ENCODE measurements at places on chromosomes 7 and 10. TPM values are rescaled to one million over a fixed set of nuclear protein-coding genes. Genes with fewer than 3 reads are reported as not detected.

CRTAC1 gene
- not detected for total RNA-seq

DNA sequence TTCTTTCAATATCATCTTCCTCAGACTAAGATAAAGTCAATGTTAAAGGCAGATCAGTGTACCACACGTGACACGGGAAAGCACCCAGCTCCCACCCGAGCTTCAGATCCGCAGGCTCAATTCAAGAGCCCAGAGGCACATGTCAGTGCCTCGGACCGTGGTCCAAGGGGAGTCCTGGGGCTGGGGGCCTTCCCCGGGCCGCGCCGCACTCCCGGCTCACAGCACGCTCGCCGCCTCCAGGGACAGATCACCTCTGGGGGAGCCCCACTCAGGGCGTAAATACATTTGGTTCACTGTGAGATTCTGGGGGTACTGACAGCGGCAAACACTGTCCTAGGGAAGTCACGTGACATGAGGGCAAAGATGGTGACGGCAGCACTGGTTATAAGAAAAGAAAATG is 10.8 kb downstream of the BNIP3 start:
- no peak for DNase-seq

DNA sequence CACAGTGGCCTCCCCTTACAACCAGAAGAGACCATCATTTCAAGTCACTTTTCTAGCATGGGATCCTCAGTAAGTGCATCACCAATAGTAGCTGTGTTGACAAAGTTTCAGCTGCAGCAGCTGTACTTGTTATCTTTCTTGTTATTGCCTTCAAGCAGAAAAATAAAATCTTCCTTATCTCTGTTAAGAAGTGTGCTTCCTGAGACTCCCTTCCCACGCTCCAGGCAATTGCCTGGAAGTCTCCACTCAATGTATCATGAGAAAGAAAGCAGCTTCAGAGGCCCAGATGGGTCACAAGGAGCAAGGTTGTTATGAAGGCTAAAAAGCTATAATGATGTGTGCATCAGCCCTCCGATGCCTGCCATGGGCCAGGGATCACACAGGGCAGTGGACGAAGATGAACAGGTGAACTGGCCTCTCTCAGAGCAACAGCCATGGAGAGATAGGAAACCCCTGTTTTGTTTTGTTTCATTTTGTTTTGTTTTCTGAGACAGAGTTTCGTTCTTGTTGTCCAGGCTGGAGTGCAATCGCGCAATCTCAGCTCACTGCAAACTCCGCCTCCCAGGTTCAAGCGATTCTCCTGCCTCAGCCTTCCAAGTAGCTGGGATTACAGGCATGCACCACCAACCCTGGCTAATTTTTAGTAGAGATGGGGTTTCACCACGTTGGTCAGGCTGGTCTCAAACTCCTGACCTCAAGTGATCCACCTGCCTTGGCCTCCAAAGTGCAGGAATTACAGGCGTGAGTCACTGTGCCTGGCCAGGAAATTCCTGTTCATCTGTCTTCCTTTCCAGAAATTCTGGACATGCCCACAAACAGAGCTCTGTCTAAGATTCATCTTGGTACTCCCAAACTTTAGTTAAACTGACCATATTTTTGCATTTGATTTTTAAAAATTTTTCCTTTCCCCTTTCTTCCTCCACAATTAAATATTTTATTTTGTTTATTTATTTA is 340.5 kb downstream of the TNS3 start:
- DNase-seq = no peak

ENTPD1 gene
- 3.4 TPM for total RNA-seq

GRCh38 chr10:23055424-23056185 is 39.8 kb upstream of the MSRB2 start:
- no peak for DNase-seq

GRID1 gene
- total RNA-seq = 0.59 TPM

EVX1 gene
- not detected for total RNA-seq

LIPM gene
- total RNA-seq = not detected

DNA sequence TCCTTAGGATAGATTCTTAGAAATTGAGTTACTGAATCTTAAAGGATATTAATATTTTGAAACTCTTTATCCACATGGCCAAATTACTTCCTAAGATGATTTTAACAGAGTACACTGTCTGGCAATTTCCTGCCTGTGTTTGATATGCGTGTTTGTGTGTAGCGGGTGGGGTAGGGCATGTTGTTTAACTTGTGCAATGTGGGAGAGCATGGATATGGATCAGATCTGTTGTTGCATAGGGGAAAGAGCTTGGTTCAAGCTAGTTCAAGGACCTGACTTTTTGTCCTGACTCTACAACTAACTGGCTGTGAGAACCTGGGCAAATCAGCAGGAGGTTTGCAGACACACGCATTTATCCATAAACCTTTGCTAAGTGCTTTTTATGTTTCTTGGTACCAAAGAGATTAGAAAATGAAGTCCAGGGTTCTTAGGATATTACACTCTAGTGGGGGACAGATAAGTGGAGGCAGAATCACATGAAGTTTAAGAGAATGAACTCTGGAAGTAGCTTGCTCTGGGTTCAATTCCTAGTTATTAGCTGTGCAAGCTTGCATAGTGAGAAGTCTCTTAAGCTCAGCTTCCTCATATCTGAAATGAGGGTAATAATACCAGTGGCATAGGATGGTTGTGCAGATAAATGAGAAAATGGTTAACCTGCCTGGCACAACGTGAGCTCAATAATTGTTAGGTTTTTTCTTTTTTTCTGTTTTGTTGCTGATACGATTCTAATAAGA is 96.3 kb upstream of the PRR15 start:
- no peak for DNase-seq

GRCh38 chr10:49616421-49617101 is 2.7 kb downstream of the CHAT start:
- no peak for DNase-seq

ACBD7 gene
- total RNA-seq = not detected

GRCh38 chr7:129739427-129739826 is 127.9 kb downstream of the NRF1 start:
- no peak for DNase-seq

GPC2 gene
- 0.35 TPM for total RNA-seq

TMEM139 gene
- total RNA-seq = 20.8 TPM

LIMK1 gene
- 4.6 TPM for total RNA-seq

GRCh38 chr10:12319076-12319475 is 30.3 kb upstream of the CAMK1D start:
- no peak for DNase-seq

IDI2 gene
- total RNA-seq = not detected

TMEM270 gene
- total RNA-seq = not detected

DNA sequence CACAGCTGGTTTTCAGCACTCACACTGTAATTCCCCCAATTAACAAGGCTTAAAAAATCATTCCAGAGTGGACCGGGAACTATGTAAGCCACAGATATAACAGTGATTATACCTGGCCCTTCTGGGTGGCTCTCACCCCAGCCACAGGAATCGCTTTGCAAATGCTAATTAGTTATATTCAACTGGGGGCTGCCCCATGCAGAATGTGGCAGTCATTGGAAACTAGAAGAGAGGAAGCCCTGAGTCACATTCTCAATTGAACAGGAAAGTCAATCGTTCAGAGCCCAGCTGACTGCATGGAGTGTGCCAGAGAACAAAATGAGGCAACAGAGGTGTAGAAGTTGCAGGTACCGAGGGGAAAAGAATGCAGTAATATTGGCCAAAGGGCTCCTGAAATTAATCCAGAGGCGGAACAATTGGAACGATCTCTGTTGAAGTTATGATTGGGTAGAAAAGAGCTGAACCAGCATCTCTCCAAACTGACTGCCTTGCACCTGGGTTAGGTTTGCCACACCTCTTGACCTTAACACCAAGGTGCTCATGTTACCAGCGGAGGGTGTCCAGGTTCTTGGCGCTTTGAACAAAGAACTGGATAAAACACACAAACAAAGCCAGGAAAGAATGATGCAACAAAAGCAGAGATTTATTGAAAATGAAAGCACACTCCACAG is 909.7 kb upstream of the AUTS2 start:
- DNase-seq = no peak

DNA sequence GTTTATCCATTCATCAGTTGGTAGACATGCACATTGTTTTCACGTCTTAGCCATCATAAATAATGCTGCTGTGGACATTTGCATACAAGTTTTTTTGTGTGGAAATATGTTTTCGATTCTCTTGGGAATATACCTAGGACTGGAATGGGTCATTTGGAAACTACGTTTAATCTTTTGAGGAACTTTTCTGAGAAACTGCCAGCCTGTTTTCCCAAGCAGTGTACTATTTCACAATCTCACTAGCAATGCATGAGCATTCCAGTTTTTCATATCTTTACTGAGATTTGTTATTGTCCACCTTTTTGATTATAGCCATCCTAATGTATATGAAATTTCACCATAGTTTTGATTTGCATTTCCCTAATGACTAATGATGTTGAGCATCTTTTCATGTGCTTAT is 95.7 kb upstream of the JAZF1 start:
- no peak for DNase-seq

DNA sequence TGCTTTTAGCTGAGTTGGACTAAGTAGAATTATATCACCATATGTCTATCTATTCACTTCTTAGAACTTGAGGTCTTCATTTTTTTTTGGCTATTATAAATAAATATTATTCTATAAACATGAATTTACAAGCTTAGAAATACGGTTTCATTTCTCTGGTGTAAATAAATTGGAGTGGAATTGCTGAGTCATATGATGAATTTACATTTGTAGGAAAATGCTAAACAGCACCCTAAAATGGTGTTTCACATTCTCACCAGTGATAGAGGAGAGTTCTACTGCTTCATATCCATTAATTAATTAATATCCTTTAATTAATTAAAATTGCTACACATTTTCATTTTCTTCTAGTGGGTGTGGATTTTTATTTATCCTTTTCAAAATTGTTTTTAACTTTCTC is 318.3 kb downstream of the MDFIC start:
- DNase-seq = no peak

- no peak for DNase-seq
Measured at GRCh38 chr7:25762511-25763462, 389.2 kb upstream of the NFE2L3 start.

- DNase-seq = no peak
Measured at GRCh38 chr10:132418527-132419416, 21.8 kb downstream of the PWWP2B start.

NOD1 gene
- total RNA-seq = 2.8 TPM

SPDYE1 gene
- total RNA-seq = not detected

FBXW4 gene
- 15.1 TPM for total RNA-seq

CALHM3 gene
- not detected for total RNA-seq

FZD8 gene
- total RNA-seq = 4.6 TPM

GRCh38 chr10:4509405-4509804 is 316.6 kb upstream of the AKR1E2 start:
- no peak for DNase-seq

PLXNA4 gene
- total RNA-seq = 0.31 TPM

DNA sequence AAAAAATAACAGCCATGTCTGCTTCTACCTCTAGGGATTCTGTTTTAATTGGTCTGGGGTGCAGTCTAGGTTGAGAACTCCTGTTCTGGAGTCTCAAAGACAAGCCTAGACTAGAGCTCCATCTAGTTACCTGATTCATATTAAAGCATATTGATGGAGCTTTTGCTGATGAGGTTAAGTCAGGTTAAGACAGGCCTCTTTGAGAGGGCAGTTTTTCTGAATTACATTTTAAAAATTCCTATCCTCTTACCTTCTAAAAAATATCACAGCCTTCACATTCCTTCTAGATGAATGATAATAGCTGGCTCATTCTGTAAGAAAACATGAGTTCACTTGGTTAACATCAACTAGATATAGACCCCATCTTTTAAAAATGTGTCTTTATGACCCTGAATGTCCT is 28.9 kb downstream of the MGAM start:
- no peak for DNase-seq

ANKMY2 gene
- 4.2 TPM for total RNA-seq

ADRA2A gene
- 0.32 TPM for total RNA-seq

INMT gene
- total RNA-seq = 58.9 TPM

DNA sequence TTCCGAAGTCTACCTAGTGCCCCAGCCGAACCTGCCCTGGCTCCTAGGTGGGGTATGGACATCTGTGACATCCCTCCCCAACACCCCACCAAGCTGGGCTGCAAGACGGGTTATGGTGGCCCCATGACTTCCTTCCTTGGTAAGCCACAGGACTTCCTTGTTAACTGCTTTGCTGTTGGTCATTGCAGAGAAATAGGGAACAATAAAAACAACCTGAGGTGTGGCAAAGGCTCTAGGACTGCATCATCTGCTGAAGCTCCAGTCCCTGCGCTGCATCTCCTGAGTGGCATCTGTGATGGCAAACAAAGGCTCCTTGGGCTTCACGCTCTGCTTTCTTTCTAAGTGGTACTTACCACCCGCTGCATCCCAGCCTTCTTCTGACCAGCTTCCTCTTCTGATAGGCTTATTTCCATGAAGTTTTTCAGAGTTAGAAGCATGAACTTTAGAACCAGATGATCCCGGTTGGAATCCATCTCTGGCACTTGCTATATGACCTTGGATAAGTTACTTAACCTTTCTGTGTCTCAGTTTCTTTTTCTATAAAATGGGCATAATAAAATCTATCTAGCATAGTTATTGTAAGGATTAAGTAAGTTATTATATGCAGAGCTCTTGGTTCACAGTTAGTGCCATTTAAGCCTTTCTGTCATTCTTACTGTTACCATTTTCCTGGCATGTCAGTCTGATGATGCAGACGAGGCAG is 216.8 kb downstream of the RPS24 start:
- DNase-seq = no peak

- DNase-seq = no peak
Measured at GRCh38 chr7:143295870-143296269, 7.7 kb downstream of the CASP2 start.

GRCh38 chr7:20351901-20352300 is 21.2 kb downstream of the ITGB8 start:
- no peak for DNase-seq

GRCh38 chr10:47243356-47243755 is 56.6 kb upstream of the GDF10 start:
- peak; percentile 28 for DNase-seq

GRCh38 chr7:95365151-95365550 is 31.0 kb downstream of the PON3 start:
- DNase-seq = no peak

PDE1C gene
- not detected for total RNA-seq

SPDYE18 gene
- not detected for total RNA-seq

DNA sequence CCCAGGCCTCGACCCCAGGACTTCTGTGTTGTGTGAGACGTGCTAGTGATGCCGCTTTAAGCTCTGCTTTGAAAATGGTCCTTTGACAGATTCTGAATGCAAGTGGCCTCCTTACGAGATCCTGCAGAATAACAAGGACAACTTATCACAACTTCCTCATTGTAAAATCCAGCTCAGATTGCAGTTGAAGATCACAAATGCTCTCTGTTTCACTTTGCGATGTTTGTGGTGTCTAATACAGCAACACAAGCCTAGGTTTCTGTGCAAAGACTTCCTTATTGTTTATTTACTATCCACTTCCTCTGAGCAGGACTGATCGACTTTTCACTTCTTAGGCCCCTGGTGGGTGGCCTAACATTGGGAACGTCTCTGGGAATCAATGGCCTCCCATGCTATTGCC is 31.7 kb upstream of the INSIG1 start:
- DNase-seq = no peak

THSD7A gene
- total RNA-seq = 1.1 TPM

SLC13A4 gene
- 0.25 TPM for total RNA-seq

GRCh38 chr10:18542832-18543231 is 108.6 kb downstream of the NSUN6 start:
- no peak for DNase-seq

- DNase-seq = no peak
Measured at GRCh38 chr7:139725077-139725476, 52.7 kb downstream of the HIPK2 start.

Measured in right lobe of liver (tissue), 6 donors.